ENCODE measurements at places on chromosomes 6 and 20.

DNA sequence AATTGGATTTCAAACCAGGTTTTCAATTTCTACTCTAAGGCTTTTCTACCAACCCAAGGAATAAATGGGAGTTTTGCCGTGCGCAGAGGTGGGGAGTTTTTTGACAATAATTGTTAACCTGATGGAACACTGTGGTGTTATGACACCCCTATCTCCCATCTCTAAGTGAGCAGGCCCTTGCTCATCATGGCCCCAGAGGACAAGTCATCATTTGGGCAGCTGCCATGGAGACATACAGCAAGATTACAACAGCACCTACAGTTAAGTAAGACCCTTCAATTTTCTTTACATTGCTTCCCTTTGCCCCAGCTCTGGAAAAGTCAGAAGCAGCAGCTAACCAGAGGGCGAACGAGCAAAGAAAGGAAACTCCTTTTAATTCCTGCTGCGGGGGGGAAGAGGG lies 54.3 kb downstream of the ADGRF5 start:
- DNase-seq = no peak
- no peaks in the 10 kb centered on the region for H3K4me1 ChIP-seq
- no peaks in the 10 kb centered on the region for H3K36me3 ChIP-seq
- H3K27me3 ChIP-seq = no peaks in the 10 kb centered on the region

GRCh38 chr6:85066266-85066665 lies 301.9 kb upstream of the TBX18 start:
- no peak overlapping the region for H3K27ac ChIP-seq
- no peak overlapping the region for H3K4me3 ChIP-seq
- no peaks in the 10 kb centered on the region for H3K4me1 ChIP-seq
- no peaks in the 10 kb centered on the region for H3K27me3 ChIP-seq
- no peaks in the 10 kb centered on the region for H3K36me3 ChIP-seq

GRCh38 chr6:80343511-80343910 lies 237.0 kb downstream of the BCKDHB start:
- no peak overlapping the region for H3K4me3 ChIP-seq
- H3K36me3 ChIP-seq = no peaks in the 10 kb centered on the region
- no peaks in the 10 kb centered on the region for H3K27me3 ChIP-seq
- H3K27ac ChIP-seq = no peak overlapping the region

DNA sequence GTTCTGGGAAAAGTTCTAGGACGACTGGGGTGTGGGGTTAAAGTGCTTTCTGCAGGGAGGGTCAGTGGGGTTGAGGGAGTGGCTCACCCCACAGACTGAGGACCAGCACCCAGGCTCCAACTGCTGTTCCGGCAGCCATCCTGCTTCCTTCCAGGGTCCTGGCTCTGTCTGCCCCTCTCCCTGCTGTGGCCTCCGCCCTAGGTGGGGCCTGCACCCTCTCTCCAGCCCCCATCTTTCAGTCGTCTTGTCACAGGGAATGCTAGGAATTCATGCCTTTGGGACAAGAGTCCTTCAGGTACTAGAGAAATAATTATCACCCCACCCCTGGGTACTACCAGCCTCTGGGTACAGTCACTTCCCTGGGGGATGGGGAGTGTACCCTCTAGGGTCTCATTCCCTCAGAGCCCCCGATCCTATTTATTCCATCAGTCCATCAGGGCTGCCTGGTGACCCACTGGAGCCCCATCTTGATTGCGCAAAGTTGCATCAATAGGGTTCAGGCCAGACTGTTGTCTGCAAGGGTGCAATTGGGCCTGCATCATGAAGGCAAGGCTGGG lies at the start of gene AGER:
TSS of gene AGER (minus strand) at position 170 of the 557 bp plus-strand sequence. CDS start at position 139, 31 bp downstream.
- H3K36me3 ChIP-seq = no peaks in the 10 kb centered on the region
- H3K4me1 ChIP-seq = peaks cover 54% of the 10 kb centered on the region
- no peak within 1 kb of the TSS for H3K4me3 ChIP-seq
- H3K27ac ChIP-seq = peak within 1 kb of the TSS; percentile 11
- DNase-seq = no peak

All from Peyer's patch (tissue), 4 donors.